ENCODE measurements at places on chromosomes 6 and 20.
A peak's percentile ranks its signal among the peaks of the same experiment; 100 is the strongest.

DNA sequence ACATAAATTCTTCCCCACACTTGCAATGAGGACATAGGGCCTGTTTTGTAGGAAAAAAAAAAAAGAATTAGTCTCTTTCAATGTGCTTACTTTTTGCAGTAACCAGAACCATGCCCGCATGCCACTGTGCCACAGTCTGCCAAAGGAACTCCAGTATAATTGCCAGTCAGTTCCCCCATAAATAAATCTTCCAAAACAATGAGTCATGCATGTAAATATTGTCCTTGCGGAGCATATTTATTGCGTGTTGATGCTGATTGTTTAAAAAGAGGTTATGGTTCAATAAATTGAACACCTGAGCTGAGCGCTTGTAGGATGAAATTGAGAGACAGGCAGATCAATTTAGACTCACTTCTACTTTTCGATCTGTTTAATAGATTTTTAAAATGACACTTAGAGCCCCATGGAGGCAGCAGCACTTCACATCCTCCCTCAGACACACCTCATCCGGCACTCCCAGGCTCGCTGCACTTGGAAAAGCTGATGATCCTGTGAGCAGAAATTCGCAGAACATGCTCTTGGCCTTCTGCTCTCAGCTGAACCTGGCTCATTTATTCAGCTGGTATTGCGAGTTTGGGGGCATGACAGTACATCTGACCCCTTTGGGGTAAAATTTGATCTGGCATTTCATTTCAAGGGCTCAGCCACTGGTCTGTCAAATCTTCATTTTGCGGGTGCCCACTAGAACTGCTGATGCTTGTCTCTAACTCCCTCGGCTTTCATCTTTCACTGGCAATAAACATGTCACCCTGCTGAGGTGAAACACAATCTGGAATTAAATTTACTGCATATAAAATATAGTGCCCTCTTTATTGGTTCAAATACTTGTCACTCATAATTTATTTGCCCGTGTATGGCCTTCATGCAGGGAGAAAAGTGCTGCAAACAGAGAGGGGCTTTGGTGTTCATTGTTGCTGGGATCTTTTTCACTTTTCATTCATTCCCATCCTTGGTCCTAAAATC lies 371.1 kb upstream of the POU3F2 start:
- DNase-seq = no peak

GRCh38 chr6:150072201-150072600 lies 3.3 kb upstream of the ULBP3 start:
- DNase-seq = peak; percentile 92

GRCh38 chr20:47558295-47559066 lies 56.8 kb downstream of the NCOA3 start:
- no peak for DNase-seq

- DNase-seq = no peak
Measured at GRCh38 chr6:41692730-41693129, 42.7 kb downstream of the TFEB start.

DNA sequence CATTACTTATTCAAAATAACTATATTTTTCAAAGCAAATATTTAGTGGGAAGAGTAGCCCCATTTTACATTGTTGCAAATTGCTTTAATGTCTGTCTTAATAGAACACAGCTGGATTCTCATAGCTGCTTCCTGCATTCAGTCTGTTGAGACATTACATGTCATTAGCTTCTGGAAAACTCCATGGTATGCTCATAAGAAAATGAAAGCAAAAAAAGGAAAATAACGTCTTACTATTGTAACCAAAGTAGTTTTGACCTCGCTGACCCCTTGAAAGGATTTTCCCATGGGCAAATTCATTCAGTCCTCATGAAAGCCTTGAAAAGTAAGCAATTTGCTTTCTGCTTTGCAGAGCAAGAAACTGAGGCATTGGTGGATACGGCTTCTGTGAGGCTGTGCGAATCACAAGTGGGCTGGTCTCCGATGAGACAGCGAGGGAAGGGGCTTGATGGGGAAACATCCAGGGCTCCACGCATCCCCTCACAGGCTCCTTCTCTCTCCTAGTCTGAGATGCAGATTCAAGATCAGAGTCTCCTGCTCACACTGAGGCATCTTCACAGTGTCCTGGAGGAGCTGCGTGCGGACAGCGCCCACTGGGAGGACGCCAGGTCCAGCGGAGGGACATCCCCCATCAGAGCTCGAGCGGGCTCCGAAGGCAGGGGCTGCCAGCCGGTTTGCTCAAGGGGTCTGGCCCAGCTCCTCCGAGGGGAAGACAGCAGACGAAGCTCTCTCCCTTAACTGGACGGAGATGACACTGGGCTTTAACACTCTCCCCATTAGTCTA lies 3.3 kb downstream of the C20orf202 start:
- DNase-seq = peak; percentile 14
